Left renal pelvis (tissue), 4 donors: ENCODE measurements at places on chromosomes 13 and 19.
A peak's percentile ranks its signal among the peaks of the same experiment; 100 is the strongest.

DNA sequence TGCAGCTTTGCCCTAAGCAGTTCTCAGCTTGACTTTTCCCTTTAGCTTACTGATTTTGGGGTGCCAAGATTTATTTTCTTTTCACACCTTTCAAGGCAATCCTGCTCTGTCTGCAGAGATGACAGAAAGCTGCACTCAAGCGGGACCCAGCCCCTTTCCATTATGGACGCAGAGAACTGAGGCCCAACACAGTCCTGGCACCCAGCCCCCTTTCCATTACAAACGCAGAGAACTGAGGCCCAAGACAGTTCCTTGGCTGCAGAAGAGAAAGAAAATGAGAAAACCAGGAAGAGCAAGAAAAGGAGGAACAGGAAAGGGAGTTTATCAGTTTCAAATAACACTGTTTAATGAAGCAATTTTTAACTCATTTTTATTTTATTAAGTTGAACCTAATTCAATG is 36.8 kb upstream of the ATP11A start:
- no peak for DNase-seq

DNA sequence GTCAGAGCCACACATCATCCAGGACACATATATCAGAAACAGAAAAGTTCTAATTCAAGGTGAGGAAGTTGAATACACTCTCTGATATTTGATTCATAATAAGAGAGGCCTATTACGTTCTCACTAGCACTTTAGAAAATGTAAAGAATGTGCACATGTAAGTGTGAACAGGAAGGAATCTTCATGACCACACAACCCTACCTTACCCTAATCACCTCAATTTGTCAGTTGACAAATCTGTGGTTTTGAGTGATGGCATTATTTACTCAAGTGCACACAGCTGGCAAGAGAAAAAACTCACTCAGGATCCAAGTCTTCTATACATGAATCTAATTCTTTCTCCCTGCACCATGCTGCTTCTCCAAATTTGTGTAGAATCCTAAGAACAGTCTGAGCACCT is 445.8 kb downstream of the SUCLA2 start:
- DNase-seq, result no peak

DNA sequence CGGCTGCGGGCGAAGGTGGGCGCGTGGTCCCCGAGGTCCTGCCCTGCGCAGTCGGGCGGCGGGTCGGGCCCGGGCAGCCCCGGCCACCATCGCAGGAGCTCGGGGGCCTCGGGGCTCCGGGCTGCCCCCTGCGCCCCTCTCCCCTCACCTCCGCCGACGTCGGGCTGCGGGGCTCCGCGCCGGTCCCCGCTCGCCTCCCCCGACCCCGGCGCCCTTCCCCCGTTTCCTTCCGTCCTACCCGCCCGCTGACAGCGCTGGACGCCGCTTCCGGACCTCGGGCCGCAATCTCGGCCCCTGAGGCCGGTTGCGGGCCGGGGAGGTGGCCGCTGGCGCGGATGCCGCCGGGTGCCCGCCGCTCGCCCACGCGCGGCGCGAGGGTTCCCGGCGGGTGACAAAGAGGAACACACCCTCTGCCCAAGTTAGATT is 720 bp downstream of the FARP1 start:
- no peak for DNase-seq

GRCh38 chr19:49920624-49921363 is 8.2 kb upstream of the ATF5 start:
- no peak for DNase-seq

GRCh38 chr19:36215276-36216123 is 594 bp downstream of the ZNF146 start:
- DNase-seq, result peak; percentile 45
